Activated T-helper 9 cell treated with anti-CD3 and anti-CD28 coated beads, Interleukin-2, amount 50 U/mL, for 16 hours (primary cell): ENCODE measurements at places on chromosomes 2 and 18.

DNA sequence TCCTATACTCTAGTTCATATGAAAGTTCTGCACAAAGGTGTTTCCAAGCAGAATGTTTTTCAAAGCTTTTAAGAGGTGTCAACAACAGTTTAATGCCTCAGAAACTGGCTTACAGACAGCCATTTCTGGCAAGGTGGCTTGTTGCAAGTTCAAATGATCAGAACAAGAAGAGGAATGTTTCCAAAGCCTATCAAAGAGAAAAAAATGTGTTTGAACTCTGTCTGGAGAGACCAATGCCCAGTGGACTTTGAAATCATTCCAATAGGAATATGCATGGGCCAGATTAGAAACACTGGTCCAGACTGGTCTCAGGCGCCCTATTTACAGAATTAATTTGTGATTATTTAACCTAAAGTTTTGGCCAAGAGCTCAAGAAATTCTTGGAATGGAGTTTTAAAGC, 106.2 kb downstream of the CPS1 start:
- DNase-seq: no peak

DNA sequence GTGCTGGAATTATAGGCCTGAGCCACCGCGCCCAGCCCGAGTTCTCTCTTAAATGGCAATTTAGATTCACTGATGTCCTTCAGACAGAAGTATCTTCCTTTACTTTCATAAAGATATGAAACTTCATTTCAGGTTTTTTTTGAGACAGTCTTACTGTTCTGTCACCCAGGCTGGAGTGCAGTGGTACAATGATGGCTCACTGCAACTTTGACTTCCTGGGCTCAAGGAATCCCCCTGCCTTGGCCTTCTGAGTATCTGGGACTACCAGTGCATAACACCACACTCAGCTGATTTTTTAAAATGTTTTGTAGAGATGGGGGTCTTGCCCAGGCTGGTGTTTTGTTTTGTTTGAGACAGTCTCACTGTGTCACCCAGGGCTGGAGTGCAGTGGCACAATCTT, 13.2 kb downstream of the ITGB1BP1 start:
- DNase-seq: no peak

DNA sequence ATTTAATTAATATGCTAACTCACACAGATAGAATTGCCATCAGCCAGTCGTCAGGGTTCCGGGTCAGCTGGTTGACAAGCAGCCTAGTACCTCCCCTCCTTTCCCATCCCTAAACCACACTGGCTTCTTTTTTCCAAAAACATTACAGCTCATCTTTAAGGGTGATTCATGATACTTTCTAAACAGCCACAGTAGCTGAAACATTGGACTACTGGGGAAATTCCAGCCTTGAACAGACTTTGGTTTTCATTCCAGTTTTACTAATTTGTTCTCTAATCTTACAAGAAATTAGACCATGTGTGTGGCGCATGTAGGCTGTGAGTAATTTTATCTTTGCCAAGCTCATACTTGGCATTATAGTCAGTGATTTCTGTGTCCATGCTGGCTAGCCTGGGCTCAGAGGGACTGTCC, 110.8 kb downstream of the FMNL2 start:
- no peak for DNase-seq

GRCh38 chr2:58137221-58137620, 90.6 kb downstream of the VRK2 start:
- DNase-seq: no peak

DNA sequence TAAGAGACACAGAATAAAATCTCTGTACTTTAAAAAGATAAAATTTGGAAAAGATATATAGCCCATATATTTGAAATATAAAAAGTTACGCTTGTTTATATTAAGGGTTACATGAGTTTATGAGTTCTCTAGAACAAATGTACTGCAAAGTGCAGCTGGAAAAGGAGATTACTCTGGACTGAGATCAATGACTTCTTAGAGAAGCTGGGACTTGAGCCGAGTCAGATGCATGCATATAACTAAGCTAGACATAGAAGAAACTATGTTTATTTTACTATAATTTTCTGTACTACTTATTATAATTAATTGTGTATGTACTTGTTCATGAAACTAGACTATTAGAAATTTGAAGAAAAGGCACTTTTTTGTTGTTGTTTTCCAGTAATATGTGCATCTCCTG, 170.3 kb upstream of the NXPH2 start:
- DNase-seq: no peak

GRCh38 chr2:230000118-230000841, 68.4 kb downstream of the SLC16A14 start:
- DNase-seq: no peak

- DNase-seq: no peak
Observed at GRCh38 chr2:3644891-3645605, 13.0 kb upstream of the ALLC start.

GRCh38 chr2:119106301-119106897, 52.2 kb downstream of the C1QL2 start:
- no peak for DNase-seq

DNA sequence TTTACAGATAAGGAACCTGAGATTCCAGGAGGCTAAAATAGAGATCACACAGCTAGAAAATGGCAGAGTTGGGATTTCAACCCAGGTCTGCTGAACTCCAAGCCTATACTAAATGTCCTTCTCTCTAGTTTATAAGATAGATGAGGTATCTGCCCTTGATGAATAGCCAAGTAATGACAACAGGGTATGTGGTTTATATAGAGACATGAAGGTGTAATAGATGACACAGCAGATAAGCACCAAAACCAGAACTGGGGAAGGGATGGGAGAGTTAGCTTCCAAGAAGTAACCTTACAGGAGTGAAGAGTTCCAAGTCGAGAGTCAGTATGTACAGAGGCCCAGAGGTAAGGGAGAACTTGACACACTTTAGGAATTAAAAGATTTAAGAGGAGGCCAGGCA, 104.7 kb upstream of the UBXN4 start:
- no peak for DNase-seq

DNA sequence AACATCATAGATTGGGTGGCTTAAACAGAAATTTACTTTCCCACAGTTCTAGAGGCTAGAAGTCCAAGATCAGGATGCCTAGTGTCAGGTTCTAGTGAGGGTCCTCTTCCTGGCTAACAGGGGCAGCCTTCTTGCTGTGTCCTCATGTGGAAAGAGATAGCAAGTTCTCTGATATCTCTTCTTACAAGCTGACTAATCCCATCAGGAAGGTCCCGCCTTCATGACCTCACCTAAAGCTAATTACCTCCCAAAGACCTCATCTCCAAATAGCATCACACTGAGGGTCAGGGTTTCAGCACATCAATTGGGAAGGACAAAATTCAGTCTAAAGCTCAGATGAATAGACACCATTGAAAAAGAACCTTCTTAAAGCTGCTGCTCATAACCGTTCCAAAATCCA, 22.9 kb downstream of the ACVR1 start:
- DNase-seq: no peak

GRCh38 chr2:9000442-9000841, 3.0 kb downstream of the MBOAT2 start:
- DNase-seq: no peak

DNA sequence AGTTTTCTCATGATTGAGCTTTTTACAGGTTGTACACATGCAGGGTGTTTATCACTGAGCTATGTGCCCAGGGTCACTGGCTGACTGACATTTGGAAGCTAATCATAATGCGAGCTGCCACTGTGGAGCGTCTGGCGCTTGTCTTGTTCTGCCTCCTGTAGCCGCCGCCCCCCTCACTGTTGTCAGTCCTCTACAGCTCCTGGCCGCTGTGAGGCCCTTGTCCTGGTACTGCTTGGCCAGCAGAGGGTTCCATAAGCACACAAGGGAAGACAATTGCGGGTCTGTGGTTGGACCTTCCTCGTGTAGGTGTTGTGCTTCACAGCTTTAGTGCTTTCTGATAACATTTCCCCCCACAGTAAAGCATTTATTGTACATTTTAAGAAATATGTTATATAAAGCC, 105.6 kb upstream of the LDLRAD4 start:
- no peak for DNase-seq

GRCh38 chr2:64114912-64115277, 29.3 kb downstream of the PELI1 start:
- DNase-seq: no peak

DNA sequence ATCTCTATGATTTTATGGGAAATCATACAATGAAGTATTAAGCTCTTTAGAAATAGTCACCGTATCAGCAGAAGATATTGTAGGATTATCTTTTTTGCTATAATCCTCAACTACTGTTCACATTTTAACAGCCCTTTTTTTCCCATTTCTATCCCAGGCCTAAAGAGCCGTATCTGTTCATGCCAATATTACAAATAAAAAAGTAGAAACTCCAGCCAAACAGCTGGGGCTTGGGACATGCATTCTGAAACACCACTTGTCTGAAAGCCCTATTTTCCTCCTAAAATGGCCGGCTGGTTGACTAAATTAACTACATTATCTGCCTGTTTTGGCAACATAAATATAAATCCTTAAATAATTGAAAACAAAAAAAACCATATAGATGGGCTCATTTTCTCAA, 477.8 kb downstream of the CDH2 start:
- no peak for DNase-seq

DNA sequence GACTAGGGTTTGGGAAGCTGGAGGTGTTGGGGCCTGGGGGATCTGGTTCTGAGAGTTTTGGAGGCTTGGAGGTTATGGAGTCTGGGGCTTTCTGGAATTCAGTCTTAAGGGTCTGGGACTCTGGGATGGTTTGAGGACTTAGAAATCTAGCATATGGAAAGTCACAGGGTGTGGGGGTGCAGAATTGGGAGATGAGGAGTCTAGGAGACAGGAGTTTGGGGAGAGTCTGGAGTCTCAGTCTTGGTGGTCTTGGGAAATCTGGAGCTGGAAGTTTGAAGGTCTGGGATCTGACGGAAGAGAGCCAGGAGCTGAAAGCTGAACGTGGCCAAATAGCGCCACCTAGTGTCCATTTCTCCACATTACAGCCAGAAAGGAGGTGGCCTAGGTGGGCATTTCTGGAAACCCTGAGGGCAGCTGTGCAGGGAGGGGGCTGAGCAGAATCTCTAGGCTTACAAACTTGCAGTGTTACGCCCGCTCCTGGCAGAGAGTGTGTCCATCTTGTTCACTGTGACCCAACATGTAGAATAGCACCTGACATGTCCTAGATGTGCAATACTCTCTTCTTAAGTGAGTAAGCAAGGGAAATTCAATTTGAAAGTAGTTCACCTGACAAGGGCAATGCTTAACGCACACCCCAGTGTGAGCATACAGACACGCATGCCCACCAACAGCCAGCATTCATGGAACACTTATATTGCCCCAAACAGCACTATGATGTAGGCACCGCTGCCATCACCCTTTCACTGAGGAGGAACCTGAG, 204.8 kb downstream of the TFCP2L1 start:
- no peak for DNase-seq

GRCh38 chr2:119574108-119574815, 30.0 kb downstream of the CFAP221 start:
- DNase-seq: no peak

DNA sequence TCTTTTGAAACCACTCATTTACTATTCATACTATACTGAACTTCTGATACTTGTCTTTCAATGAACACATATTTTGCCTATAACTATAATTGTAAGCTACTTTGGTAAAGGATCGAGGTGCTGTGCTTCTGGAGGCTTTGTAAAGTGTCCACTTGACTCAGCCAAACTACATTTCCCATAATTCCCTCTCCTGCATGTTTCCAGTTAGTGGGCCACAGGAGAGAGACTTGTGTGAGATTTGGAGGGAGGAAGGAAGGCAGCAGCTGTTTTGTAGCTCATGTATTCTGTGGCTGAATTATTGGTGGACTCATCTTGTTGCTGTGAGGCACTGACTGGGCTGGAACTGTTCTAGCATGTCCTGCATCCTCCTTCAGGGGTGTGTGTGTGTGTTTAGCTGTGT, 328.8 kb downstream of the ARL6IP6 start:
- DNase-seq: no peak

GRCh38 chr2:24365051-24365450, 4.7 kb upstream of the ITSN2 start:
- no peak for DNase-seq

GRCh38 chr2:159484532-159484931, 131.8 kb downstream of the BAZ2B start:
- DNase-seq: no peak

- no peak for DNase-seq
Observed at GRCh38 chr2:128317181-128317898, 1.3 kb downstream of the HS6ST1 start.

- DNase-seq: no peak
Observed at GRCh38 chr2:171271971-171272436, 111.3 kb upstream of the TLK1 start.

GRCh38 chr2:182006595-182007341, 21.1 kb downstream of the PPP1R1C start:
- no peak for DNase-seq

GRCh38 chr2:221437056-221437455, 135.0 kb downstream of the EPHA4 start:
- DNase-seq: no peak

- DNase-seq: no peak
Observed at GRCh38 chr18:48053881-48054816, 123.7 kb upstream of the SMAD2 start.

- DNase-seq: no peak
Observed at GRCh38 chr2:70371753-70372152, 69.9 kb upstream of the FAM136A start.

- no peak for DNase-seq
Observed at GRCh38 chr2:5826979-5827655, 134.9 kb downstream of the SOX11 start.

GRCh38 chr2:152846697-152847470, 128.5 kb downstream of the ARL6IP6 start:
- DNase-seq: no peak

GRCh38 chr2:910698-911097, 40.0 kb upstream of the SNTG2 start:
- DNase-seq: no peak

DNA sequence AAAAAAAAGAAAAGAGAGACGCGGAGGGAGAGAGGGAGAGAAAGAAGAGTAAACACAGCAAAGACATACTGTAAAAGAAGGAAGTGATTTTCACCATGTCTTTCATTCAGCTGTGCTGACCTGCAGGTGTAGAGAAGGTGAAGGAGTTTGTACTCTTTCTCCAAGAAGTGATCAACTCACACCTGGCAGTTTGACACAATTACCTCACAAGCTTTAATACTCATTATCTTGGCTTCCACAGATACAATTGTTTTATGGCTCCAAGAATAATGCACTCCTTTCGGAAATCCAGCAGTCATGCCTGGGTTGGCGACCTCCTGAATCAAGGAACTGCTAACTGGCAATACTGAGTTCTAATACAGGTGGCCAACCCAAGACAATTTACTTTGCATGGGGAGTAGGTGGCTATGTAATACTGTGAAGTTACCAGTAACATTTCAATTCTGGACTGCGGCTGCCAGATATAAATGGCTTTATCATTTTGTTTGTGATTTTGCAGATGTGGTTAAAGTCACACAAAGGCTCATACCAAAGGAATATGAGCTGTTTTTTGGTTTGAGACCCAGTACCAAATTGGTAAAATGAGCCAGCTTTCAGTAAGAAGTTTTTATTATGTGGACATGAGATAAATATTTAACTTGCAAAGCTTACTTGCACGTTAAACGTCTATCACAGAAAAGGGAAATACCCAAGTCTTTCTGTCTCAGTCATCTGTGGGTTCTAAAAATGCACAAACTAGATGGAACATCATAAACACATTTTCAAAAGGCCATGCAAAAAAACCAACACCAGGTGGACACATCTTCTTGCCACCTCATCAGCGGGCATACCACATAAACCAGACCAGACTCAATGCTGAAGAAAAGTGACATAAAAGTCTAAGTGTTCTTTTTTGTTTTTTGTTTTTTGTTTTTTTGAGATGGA, 69.3 kb downstream of the NCKAP5 start:
- DNase-seq: no peak

GRCh38 chr2:198861080-198861479, 596.7 kb downstream of the SATB2 start:
- no peak for DNase-seq

GRCh38 chr2:116211719-116212118, 1602.8 kb upstream of the DDX18 start:
- DNase-seq: no peak
